ENCODE measurements at places on chromosomes 11 and 22.

GRCh38 chr22:45223304-45224117 is 17.2 kb downstream of the KIAA0930 start:
- no peak for DNase-seq

DNA sequence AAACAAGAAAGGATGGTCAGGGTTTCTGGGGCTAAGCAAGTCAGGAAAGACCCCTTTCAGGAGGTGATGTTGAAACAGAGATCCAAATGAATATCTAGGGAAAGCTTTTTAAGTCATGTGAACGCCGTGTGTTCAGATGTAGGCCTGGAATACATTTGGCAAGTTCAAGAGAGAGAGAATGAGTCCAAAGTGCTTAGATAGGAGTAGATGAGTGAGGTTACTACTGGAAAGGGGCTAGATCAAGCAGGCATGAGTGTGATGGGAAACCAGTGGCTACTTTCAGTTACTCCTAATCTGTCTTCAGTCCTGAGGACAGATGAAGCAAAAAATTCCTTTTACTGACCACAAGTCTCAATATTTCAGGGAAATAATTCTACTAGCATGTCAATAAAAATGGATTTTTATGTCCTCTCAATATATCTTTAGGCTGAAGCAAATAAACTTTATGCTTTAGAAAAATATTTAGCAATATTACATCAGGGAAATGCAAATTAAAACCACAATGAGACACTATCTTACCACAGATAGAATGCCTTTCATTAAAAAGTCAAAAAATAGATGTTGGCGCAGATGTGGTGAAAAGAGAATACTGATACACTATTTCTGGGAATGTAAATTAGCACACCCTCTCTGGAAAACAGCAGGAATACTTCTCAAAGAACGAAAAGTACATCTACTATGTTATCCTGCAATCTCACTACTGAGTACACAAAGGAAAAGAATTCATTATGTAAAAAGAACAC is 1085.0 kb upstream of the TENM4 start:
- DNase-seq = no peak

GRCh38 chr11:3859373-3859881 is 4.0 kb downstream of the STIM1 start:
- DNase-seq = no peak

- no peak for DNase-seq
Observed at GRCh38 chr11:67731583-67731982, 57.2 kb upstream of the ALDH3B2 start.

DNA sequence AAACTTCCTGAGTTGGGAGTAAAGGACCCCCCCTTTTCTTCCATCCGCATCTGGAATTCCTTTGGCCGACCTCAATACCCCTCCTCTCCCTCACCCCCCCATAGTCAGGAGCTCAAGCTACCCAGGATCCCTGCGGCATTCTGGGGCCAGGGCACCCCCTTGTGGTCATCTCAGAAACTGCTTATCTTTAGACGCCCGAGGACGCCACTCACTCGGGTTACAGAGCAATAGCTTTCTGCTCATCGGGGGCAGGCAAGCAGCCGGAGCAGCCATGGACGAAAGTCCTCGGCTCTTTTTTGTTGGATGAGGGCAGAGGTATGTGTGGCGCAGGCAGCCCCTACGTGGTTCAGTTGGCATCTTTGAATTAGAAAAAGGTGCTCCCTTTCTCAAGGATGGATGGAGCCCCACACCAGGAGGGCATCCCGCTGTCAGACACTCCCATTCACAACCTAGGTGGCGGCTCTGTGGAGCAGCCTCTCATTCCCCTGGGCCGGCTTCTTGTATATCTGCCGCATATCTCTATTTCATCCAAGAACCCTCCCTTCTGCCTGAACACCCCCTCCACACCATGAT is 2.3 kb downstream of the C1QTNF5 start:
- DNase-seq = peak; percentile 77

GRCh38 chr11:60916669-60917206 is 2.8 kb downstream of the TMEM109 start:
- DNase-seq = no peak

DNA sequence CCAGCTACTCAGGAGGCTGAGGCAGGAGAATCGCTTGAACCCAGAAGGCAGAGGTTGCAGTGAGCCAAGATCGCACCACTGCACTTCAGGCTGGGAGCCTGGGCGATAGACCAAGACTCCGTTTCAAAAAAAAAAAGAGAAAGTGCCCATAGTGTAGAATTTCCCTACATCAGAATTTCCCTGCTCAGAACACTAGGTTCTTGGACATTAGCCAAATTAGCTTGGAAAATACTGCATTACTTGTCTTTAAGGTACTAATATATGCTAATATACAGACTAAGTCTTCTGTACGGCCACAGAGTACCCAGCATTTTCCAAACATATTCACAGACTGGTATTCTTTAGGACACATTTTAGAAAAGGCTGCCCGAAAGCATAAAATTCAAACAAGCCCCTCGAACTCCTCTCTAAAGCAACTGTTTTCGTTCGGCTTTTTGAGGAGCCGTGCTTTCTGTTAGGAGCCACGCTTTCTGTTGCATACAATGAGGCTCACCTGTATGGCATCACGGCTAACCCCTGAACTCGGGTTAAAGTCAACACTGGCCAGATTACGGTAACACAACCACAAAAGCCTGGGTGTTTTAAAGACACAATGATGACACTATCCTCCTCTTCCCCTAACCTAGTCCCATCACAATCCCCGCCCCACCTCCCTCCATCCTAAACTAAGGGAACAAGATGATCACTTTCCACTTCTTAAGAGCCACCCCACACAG is 18.4 kb downstream of the TNKS1BP1 start:
- DNase-seq = no peak

DNA sequence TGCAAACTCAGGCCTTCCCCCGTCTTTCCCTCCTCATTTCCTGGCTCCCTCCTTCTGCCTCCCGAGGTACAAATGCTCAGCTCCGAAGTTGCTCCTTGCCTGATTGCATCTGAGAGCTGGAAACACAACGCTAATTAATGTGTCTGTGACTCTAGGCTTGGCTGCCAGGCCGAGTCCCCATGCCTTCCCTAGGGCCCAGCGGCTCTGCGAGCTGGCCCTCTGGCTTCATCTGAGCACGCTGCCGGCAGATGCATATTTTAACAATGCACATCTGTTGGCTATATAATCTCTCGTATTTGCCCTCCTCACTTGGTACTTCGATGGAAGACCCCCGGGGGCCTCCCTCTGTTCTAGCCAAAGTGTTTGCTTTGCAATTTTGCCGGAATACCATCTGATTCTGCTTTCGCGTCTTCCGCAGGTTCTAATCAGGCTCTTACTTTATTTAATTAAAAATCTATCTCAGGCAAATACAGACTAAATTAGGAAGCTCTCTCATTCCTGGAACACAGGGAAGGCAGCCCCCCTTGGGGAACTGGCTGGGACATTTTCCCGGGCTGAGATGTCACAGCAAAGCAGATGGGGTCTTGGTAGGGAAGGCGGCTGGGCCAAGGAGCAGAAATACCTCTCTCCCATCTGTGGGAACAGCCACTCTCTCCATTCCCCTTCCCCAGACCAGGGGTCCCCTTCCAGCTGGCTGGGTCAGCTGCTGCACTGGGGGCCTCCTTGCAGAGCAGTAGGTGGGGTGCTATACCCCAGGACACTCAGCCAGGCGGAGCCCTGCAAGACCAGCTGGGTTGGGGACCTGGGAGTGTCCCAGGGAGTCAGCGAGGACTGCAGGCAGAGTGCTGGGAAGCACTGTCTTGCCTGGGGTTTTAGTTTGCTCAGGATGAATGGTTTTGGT is 162.8 kb downstream of the ST3GAL4 start:
- DNase-seq = no peak

GRCh38 chr11:116052603-116053547 is 548.7 kb upstream of the CADM1 start:
- DNase-seq = no peak

DNA sequence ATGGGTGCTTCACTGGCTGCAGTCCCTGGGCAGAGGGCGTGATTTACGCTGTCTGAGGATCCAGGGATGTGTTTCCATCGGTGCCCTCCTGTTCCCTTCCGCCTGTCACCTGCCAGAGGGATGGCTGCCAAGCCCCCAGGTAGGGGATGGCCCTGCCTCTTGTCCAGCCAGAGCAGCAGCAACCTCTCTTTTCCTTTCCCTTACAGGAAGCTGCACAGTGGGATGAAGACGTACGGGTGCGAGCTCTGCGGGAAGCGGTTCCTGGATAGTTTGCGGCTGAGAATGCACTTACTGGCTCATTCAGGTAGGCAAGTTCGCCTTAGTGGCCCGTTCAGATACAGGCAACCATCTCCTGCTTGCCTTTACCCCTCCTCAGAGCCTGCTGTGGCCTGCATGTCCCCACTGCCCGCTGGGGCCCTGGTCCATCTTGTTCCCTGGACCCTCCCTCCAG is 96.6 kb downstream of the ZBTB16 start:
- no peak for DNase-seq

DNA sequence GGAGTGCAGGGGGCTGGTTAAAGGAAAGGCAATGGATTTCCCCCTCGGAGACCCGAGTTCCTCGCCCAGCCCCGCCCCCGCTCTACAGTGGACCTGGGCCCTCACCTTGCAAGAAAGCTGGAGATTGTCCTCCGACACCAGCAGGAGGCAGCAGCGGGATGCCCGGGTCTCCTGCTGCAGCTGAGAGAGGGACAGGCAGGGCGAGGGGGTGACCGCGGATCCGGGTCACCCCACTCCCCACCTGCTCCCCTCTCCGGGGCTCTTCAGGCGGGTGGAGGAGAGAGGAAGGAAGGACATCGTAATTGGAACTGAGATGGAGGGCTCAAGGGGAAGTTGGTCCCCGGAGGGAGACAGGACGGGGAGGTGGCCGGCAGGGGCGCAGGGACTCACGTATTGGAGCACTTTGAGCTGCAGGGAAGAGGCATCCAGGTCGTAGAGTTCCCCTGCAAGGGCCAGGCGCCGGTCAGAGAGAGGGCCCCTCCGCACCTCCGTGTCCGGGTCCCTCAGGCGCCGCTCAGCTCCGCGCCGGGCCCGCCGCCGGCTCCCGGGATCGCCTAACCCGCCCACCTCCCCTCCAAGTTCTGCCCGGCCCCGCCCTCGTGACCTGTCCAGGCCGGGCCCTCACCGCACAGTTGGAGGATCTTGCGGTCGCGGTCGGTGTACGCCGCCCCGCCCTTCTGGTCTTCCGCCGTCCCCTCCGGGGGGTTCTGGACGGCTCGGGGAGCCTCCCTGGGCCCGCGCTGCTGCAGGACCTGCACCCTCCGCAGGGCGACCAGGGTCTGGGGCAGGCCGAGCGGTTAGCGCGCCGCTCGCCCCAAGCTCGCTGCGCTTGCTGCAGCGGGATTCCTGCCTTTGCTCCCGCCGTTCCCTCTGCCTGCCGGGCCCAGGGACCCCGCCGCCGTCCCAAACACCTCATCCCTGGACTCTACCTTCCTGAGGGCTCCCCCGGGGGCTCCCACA is 84.1 kb downstream of the PDE2A start:
- DNase-seq = peak; percentile 34

GRCh38 chr11:23542816-23543215 is 682.5 kb upstream of the CCDC179 start:
- no peak for DNase-seq

DNA sequence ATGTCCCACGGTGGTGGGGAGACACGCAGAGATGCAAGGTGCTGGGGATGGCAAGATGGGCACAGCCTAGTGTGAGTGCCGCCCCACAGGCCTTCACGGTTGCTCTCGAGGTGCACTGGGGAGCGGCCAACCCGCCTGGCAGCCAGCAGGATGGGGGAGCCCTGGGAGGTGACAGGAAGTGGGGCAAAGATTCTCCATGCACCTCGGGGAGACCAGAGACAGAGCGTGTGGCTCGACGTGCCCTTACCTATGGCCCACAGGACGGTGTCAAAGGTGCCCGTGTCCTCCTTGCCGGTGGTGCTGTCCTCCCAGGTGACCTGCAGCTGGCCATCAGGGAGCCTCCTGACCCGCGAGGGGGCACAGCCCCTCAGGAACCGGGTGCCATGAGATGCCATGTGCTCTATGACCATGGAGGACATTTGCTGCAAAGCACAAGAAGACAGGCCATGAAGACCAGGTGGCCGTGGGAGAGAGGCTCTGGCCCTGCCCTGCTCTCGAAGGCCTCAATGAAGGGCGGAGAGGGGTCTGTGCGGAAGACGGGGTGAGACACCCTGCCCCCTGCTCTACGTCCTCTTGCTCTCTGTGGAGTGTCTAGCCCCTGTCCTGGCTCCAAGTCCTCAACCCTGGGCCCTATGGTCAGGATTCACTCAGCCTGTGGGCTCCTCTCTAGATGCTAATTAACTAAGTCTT is 40.6 kb upstream of the GNB1L start:
- DNase-seq = no peak

DNA sequence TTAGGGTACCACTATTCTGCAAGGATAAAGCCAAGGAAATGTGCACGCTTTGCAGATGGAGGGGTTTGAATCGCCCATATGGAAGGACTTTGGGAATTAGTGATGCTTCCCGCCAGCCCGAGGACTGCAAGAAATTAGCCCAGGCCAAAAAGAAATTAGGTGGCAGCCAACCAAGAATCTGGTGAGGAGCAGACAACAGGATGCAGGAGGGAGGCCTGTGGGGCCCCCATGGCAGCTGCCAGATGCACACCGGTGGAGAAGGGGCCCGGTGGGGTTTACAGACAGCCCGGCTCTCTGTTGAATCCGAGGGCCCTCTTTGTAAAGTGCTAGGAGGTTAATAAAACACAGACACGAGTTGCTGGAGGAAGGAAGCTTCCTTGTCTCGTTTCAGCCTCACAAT is 73.5 kb downstream of the TIMP3 start:
- DNase-seq = no peak

- DNase-seq = peak; percentile 46
Observed at GRCh38 chr22:50267591-50268390, 2.4 kb downstream of the MAPK11 start.

GRCh38 chr11:86896441-86896841 is 58.8 kb downstream of the FZD4 start:
- DNase-seq = no peak

DNA sequence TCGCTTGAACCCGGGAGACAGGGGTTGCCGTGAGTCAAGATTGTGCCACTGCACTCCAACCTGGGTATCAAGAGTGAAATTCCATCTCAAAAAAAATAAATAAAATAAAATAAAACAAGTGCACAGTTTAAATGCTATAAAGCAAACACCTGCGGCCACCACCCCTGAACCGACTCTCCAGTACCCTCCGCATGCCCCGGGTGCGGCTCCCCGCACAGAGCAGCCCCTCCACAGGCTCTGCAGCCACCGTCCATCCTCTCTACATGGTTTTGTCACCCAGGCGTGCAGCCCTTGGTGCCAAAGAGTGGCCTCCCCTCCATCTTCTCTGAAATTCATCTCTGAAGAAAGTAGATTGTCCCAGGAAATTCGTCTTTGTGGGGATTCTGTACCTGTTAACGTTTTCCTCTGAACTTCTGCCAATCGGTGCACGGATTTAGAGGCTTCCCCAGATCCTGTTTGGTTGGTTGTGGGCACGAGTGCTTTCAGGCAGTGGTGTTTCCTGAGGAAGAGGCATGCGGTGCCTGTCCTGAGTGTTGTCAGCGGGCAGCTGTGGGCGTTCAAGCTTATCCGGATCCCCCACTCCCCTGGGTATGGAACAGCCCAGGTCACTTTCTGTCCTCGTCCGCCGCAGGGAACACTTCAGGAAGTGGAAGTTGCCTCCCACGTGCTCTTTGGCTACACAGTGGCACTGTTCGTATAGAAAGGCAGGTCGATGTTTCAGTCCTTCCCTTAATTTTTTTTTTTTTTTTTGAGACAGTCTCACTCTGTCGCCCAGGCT is 4.1 kb downstream of the MIOX start:
- peak; percentile 52 for DNase-seq

- DNase-seq = peak; percentile 64
Observed at GRCh38 chr22:40314041-40314440, 32.3 kb upstream of the ADSL start.
